Activated naive CD4-positive, alpha-beta T cell treated with anti-CD3 and anti-CD28 coated beads for 36 hours (primary cell): ENCODE measurements at places on chromosomes 2 and 18. TPM values are rescaled to one million over a fixed set of nuclear protein-coding genes. Genes with fewer than 3 reads are reported as not detected.
A peak's percentile ranks its signal among the peaks of the same experiment; 100 is the strongest.

- DNase-seq = no peak
These were observed 373.4 kb downstream of the LPIN1 start for GRCh38 chr2:12119841-12120240.

DNA sequence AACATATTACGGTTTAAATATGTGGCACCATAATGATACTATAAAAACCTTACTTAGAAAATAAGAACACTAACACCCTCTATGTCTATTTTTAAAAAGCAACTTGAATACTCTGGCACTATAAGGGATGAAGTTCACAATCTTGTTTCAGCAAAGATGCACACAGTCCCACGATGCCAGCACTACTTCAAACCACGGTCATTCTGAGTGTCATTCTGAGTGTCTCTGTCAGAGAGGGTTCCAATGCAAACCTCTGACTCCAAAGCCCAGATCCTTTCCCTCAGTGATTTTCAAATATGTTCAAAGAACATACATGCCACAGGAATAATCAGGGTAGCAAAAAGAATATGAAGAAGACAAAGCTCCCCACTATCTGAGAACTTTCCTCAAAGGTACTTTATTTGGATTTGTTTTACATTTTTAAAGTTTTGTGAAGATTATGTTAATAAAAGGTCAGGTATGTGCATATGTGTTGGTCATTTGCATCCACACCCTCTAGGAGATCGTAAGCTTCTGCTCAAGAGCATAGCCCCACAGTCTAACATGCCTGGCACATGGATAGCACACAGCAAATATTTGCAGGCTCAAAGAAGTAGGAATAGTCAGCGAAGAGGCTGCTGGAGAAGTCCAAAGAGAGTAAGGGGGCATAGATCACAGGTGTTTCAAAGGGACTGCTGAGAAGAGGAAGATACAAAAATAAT, 127.6 kb downstream of the DYM start:
- no peak for DNase-seq

GRCh38 chr2:120984452-120985173, 248.9 kb downstream of the GLI2 start:
- DNase-seq = no peak

GRCh38 chr2:121346859-121347258, 61.9 kb upstream of the TFCP2L1 start:
- DNase-seq = no peak

DNA sequence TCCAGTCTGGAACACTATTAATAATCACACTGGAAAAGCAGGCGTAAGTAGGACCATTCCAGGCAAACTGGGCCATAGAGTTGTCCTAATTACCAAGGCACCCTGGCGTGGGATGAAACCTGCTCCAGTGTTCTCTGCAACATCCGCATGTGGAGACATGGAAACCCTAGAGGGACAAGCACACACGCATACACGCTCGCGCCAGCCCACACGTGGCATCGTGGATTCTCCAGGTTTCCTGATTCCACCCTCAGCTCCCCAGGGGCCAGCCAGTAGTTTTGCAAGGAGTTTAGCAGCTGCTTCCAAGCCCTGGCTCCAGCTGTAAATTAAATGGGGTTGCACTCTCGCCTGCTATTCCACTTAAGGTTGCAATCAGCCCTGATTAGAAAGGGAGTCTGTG, 127.7 kb downstream of the DYSF start:
- DNase-seq = no peak

QPCT gene
- total RNA-seq = 0.42 TPM

CHRNG gene
- total RNA-seq = not detected

GRCh38 chr2:85741833-85742455, 11.8 kb upstream of the ATOH8 start:
- DNase-seq = no peak

DNA sequence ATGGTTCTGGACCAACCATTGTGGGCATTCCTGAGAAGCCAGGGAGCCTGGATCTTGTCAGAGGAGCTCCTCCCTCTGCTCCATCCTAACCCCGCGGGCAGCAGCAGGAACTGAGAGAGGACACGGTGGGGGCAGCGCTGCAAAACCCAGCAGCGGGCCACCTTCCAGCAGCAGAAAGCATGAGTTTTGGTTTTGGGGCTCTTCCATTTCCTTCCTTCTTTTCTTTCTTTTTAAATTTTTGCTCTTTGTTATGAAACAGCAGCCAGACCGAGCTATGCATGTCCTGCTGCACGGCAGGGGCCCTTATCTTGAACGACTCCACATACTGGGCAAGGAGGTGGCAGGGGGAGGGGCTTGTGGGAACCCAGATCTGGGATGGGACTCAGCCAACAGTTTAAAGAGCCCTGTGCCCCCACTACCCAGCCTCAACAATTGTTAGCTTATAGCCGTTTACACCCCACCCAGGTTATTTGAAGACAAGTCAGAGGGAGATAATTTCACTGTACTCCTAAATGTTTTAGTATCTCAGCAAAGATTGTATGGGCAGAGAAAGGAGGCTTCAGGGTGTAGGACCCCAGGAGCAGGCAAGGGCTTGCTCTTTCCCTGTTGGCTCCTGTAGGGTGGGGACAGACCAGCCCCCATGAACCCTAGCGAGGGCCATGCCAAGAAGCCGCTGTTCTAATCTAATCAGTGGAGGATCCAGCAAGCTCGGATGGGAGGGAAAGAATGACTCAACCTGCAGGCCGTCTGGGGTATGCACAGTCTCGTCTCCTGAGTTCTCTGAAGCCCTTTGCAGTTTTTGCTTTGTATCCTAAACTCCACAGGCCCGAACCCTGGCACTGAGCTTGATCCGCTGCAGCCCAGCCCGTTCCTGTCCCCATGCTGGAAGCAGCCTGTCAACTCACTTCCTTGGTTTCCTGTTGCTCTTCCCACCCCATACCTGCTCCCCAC, 75.3 kb downstream of the LRRFIP1 start:
- peak; percentile 63 for DNase-seq

ANKRD29 gene
- not detected for total RNA-seq

- no peak for DNase-seq
These were observed 108.7 kb downstream of the GFPT1 start for GRCh38 chr2:69278366-69278765.

DNA sequence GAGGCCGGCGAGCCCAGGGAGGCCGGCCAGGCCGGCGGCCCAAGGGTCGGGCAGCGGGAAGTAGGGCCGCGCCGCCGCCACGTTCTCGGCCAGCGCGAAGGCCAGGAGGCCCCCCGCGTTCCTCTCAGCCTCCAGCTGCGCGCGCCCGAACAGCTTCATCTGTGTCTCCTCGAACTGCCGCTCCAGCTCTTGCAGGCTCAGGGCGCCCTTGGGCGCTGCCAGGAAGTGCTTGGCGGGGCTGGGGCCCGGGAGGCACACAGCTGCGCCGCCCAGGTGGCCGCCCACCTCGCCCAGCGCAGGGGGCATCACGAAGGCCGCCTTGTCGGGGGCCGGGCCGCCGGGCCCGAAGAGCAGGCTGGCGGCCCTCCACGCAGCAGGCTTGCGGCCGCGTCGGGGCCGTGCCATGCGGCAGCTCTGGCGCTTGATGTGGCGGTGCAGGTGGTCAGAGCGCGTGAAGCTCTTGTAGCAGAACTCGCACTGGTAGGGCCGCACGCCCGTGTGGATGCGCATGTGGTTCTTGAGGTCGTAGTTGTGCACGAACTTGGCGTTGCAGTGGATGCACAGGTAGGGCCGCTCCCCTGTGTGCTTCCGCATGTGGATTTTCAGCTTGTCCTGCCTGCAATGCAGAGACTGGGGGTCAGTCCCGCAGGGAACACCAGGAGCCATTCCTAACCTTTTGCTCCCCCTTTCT, 99.0 kb upstream of the SMAD2 start:
- no peak for DNase-seq

DNA sequence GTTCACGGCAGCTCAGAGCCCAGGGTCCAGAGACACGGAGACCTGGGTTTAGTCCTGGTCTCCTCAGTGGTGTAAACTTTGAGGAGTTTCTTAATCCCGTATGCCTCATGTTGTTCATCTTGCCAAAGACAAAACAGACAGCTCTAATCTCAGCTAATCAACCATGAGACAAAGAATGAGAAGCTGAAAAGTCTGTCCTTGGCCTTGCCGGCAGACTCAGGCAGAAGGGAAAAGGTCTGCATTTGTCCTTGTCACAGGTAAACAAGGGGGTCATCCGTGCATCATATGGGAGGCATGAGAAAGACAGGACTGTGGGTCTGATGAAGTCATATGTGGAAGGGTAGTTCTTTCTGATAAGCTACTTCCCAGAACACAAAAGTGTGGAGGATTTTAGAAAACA, 1.8 kb upstream of the ARMC9 start:
- no peak for DNase-seq

LINC00305 gene
- total RNA-seq = not detected

TGIF1 gene
- 23.7 TPM for total RNA-seq

- no peak for DNase-seq
These were observed 45.3 kb downstream of the ZC3H15 start for GRCh38 chr2:186531257-186531775.

GRCh38 chr2:15941481-15941850, 1.1 kb downstream of the MYCN start:
- peak; percentile 38 for DNase-seq

- DNase-seq = no peak
These were observed 145.0 kb downstream of the DAW1 start for GRCh38 chr2:228016402-228016801.

DNA sequence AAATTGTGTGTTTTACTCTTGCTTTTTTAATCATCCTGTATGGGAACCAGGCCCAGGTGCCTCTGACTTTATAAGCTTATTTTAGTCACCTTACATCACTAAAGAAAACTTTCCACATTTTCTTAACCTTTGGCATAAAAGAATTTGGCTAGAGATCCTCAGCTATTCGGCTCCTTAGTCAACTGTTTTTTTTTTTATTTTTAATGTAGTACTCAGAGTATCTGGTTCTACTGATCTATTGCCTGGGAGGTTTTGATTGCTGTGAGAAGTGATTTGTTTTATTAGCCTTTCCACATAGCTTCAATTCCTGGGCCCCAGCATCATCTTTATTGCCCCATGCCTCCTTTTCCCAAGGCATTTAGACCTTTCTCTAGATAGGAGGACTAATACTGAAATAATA, 121.0 kb downstream of the MYO1B start:
- DNase-seq = no peak

DNA sequence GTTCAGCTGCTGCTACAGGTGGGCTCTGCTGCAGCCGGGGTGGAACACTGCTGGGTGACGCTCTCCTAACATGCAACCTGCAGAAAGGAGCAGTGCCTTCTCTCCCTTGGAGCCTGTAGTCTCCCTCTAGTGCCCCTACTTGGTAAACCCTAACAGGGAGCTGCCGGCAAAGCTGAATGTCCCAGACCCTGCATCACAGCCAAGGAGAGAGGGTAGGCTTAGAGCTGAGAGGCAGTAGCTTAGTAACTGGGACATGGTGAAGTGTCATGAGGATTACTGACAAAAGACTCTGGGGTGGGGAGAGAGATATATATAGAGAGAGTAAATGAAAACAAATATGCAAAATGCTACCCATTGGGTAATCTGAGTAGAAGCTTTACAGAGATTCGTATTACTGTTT, 9.9 kb downstream of the NCAPH start:
- DNase-seq = peak; percentile 8

KRTCAP3 gene
- 6.7 TPM for total RNA-seq

TGFA gene
- total RNA-seq = 0.64 TPM

CCBE1 gene
- total RNA-seq = not detected

GRCh38 chr2:182187130-182187529, 201.5 kb downstream of the PPP1R1C start:
- DNase-seq = no peak

ALK gene
- total RNA-seq = not detected

DNA sequence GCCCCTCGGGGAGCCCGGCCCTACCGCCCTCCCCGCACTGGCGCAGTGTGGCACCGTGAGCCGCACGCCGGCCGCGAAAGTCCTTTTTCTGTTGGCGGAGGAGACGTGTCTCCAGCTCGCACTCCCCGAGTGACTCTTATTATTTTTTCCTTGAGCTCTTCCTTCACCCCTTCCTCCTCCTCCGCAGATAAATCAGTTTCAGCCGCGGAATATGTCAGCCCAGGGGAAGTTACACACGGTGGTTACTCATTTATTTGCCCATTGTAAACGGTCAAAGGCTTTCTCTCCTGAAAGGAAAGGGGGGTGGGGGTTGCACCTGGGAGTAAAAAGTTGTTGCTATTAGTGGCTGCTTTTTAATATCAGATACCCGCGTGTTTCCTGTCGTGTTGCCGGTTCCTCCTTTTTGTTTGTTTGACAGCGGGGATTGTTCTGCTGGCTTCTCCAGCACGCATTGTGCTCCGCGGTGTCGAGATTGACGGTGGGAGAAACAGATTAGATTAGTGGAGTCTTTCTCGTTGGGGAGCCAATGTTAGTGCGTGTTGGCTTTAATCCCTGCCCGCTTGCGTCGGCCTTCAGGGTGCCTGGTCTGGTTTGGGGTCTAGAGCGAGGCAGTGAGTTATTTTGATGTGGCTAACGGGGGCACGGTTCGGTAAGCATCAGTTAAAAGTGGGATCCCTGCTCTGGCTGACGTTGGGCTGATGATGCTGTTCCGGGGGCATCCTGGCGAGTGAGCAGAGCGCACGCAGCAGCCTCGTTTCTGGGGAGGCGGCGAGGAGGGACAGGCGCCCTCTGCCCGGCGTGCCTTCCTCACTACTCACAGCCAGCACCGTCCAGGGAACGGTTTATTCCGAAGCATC, 1.6 kb downstream of the CRIM1 start:
- DNase-seq = peak; percentile 48

CAPN14 gene
- total RNA-seq = 1.1 TPM

GRCh38 chr2:157699009-157699408, 70.3 kb upstream of the ACVR1C start:
- DNase-seq = no peak

DNA sequence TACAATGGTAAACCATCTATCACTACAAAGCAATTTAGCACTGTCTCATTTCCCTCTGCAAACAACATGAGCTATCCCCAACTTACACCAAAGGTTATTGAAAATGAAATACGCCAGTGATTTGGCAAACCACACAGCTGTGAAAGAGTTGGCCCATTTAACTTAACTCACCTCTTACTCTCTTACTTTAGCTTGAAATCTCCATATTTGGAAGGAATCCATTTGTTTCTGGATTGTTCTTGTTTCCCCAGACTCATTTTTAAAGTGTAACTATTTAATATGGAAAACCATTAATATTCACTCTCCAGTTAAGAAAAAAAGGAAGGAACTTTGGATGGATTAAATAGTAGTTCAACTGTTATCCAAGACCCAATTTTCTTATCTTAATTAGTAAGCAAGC, 93.7 kb upstream of the TRIB2 start:
- DNase-seq = no peak

- no peak for DNase-seq
These were observed 21.6 kb downstream of the INPP5D start for GRCh38 chr2:233081731-233082221.

GRCh38 chr18:9449600-9450414, 25.5 kb upstream of the RALBP1 start:
- no peak for DNase-seq

- no peak for DNase-seq
These were observed 125.6 kb upstream of the LGALSL start for GRCh38 chr2:64328415-64328722.

- DNase-seq = no peak
These were observed 3.0 kb upstream of the MBD1 start for GRCh38 chr18:50284255-50284885.
